ENCODE measurements at places on chromosomes 11 and 22. TPM values are rescaled to one million over a fixed set of nuclear protein-coding genes. Genes with fewer than 3 reads are reported as not detected.

DNA sequence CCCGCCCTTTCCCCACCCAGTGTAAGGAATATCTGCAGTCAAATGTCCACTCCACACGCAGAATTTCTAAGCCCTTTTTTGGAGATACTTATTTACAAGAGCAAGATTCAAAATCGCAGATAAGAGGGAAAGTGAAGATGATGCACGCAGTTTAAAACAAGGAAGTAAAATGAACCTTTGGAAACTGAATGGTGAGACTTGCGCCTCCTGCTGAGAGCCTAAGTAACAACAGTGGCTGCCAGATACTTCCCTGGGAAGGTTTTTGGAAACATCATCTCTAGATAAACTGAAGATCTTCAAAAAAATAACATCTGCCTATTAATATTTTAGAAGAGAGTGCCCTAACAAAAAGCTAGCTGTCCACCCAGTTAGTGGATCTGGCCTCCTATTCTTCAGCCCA lies 963.1 kb upstream of the FAT3 start:
- no peak for DNase-seq

DNA sequence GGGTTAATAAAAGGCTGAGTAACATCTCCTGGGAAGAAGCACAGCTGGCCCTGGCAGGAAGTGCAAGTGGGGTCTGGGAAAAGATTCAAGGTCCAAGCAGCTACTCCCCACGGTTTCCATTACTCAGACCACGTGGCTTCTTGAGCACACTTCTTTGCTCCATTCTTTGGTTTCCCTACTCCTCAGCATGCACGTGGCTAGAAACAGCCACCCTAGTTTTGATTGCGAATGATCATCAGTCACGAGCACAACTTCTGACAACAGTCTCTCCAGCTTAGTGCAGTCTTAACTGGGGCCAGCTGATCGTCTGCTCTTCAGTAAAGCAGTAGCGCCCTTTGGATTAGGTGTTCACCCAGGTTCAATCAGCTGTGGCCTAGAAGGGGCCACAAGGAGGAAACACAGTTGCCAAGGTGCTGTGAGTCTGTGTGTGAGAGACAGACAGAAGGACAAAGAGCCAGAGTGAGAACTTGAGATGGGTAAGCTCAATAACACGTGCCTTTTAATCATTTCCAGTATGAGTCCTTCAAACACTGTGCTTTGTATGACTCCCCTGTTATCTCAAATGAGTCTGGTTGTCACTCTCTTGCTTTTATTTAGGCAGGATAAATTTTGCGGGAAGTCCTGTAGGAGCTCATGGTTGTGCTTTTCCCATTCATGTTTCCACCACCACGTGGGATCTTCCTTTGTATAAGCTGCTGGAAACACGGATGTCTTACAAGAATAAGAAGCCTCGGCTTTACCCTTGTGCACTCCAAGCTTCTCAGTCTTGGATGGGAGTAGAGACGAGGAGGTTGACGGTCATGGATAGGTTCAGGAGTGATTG lies 901 bp upstream of the PARVA start:
- no peak for DNase-seq

LRRC32 gene
- polyA plus RNA-seq: 57.0 TPM

DNA sequence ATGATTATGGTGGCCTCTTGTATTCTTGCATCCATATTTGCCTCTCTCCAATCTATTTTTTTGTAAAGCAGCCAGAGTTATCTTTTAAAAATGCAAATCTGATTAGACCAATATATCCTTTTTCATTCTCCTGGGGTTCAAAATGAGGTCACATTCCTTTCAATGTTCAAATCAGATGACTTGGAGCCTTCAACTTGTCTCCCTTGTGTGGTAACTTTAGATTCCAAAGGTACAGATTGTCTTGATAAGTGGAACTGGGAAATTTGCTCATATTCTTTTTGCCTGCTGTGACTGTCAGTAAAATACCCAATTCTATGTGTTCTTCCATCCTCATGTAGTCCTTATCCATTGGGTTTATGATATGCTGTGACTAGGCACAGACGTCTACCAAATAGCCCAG lies 15.1 kb upstream of the CAPRIN1 start:
- no peak for DNase-seq

DNA sequence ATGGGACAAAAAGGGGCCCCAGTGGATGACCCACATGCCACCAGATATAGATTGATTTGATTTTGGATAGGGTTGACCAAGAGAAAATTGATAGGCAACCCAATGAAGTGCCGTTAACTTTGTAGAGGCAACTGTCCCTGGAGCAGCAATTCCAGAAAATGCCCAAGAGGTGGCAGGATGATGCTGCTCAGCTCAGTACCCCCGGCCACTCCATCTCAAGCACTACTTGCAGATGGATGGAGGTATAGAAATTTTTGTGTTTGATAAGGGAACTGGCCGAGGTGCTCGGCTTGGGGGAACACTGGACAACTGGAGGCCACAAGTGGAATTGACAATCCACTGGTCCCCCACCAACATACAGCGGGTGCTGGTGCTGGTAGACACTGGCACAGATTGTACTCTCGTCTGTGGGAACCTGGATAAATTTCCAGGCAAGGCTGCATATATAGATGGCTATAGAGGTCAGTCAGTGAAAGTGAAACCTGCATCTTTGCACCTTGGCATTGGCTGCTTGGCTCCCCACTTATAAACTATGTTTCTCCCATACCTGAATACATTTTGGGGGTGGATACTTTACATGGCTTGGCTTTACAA lies 86.3 kb downstream of the CCDC83 start:
- DNase-seq: no peak

DNA sequence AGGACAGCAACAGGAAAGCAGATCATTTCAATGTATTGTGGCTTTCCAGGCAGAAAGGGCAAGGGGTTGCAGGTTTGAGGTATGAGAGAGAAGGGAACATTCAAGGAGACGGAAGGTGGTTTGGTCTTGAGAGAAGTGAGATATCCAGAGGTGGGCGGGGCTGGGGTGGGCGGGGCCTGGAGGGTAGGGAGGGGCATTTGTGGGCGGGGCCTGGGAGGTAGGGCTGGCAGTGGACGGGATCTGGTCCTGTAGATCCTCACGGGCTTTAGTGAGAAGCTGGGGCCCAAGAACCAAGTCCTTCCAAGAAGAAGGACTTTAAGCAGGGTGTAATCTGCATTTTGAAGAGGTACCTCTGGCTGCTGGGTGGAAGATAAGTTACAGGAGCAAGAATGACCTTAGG lies 199.2 kb downstream of the MN1 start:
- DNase-seq: no peak

GRCh38 chr22:36761553-36762240 lies 14.2 kb downstream of the IFT27 start:
- DNase-seq: no peak

- DNase-seq: no peak
Measured at GRCh38 chr11:131195661-131196517, 174.5 kb upstream of the NTM start.

DNA sequence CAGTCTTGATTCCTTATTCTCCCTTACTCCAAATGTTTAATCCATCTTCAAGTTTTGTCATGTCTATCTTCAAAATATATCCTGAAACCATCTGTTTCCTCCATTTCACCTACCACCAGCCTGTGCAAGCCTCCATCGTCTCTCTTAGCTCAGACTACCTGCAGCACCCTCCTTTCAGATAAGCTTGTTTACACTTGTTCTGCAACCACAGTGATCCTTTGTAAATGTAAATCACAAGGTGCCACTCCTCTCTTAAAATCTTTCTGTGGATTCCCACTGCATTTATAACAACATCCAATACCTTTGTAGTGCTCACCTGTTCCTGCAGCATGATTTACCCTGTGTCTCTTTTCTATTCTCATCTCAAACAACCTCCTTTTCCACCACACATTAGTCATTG lies 31.8 kb upstream of the GPR83 start:
- no peak for DNase-seq

DNA sequence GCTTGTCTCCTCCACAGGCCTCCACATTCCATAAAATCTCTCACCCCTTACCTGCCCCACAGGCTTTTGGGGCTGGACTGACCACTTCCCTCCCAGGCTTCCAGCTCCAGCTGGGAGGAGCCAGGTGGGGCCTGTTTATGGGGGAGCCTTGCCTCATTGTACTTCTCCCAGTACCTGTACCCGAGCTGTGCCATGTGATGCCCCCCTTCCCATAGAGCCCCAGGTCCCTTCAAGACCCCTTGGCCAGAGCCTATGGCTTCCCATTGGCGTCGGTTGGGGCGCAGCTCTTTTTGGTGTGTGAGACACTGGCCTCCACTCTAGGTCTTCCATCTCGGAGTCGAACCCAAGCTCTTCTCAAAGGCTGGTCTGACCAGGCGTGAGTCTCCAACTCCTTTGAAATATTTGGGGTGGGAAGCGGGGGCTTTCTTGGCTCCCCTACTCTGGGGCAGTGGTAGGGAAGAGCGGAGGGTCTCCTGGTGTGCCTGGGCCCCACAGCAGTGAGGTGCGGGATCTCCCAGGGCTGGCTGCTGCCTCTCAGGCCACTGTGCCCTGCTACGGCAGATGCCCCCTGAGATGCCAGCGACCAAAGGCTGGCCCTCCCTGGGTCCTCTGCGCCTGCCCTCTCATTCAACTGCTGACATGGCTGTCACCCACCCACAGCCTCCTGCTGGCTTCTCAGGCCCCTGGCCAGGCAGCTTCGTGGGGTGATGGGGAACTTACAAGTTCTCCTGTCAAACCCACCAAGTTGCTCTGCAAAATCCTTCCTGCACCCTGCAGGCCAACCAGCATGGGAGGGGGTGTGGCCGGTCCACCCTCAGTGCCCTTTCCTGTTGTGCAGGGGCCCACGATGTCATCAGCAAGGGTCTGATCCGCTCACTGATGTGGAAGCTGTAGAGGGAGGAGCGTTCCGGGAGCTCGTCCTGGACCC lies 25.7 kb downstream of the DRICH1 start:
- DNase-seq: no peak

- no peak for DNase-seq
Measured at GRCh38 chr11:100991541-100991940, 138.1 kb downstream of the PGR start.

GRCh38 chr11:86459682-86460460 lies 85.2 kb downstream of the CCDC81 start:
- DNase-seq: no peak

B4GALNT4 gene
- polyA plus RNA-seq: 87.5 TPM

GRCh38 chr11:80937842-80938241 lies 1497.0 kb upstream of the TENM4 start:
- DNase-seq: no peak

DNA sequence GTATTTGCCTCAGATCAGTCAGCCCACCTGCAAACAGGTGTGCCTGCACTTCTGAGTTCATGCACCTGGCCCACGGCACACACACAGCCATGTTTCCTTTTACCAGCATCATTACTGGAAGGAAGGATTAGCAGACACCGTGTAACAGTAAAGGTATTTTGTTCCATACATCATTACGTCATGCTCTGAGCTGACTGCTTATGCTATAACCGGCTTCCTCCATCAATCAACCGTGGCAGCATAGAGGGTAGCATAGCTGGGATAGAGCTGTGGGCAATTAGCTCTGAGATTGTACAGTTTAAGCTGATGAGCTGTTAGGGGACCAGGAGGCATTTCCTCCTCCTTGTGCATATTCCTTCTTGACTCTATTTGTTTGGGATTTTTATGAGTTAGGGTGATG lies 102.4 kb downstream of the ME3 start:
- no peak for DNase-seq

- DNase-seq: no peak
Measured at GRCh38 chr11:96969251-96969650, 579.4 kb downstream of the JRKL start.

DNA sequence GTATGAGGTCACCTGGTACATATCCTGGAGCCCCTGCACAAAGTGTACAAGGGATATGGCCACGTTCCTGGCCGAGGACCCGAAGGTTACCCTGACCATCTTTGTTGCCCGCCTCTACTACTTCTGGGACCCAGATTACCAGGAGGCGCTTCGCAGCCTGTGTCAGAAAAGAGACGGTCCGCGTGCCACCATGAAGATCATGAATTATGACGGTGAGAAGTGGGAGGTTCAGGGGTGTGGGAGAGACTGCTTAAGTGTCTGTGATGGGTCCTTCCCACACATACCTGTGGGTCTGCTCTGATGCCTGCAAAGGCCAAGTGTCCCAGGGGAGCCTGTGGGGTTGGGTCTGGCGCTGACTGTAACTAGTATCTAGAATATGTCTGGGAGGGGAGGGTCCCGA lies 3.9 kb downstream of the APOBEC3G start:
- no peak for DNase-seq

DNA sequence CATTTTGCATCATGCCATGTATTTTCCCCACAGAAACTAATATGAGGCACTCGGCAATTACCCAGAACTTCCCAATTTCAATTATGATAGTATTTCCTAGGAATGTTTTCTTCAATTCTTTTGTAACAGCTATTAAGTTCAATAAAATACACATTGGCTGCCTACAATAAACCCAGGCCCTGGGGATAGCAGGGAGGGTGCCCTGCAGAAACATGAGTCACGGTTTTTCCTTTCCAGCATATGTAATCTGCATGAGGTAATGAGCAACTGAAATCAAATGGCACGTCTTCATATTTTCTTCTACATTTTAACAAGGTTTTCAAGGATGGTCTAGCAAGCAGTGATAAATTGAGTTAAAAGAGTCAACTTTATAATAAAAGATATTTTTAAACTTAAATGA lies 32.0 kb downstream of the GUCY1A2 start:
- no peak for DNase-seq

PGM2L1 gene
- polyA plus RNA-seq: 3.6 TPM

DNA sequence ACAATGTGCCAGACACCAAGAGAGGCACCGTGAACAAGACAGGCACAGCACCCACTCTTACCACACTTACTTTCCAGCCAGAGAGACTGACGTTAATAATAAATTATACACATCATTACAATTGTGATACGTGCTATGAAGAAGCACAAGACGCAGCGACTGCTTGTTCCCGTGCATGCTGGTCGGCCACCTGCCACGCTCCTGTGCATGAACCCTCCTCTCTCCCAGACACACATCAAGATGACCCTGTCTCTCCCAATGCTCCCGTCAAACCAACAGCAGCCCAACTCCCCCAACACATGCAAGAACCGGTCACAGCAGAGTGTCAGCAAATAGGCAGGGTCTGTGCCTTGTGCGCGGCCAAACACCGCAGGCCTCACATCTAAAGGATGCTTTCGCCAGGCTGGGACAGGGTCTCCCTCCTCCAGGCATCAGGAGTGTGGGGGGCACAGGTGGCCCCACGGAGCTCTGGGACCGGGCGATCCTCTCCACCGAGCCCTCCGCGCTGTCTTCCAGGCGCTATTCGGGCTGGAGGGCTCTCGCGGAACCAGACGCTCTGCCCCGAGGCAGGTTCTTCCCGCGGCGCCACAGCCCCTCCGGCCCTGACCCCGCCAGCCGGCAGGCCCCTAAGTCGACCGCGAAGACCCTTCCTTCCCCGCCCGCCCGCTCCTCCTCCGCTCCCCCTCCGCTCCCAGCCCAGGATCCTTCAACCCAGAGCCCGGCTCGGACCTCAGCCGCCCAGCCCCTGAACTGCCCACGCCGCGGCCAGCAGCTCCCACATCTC lies 533 bp downstream of the SERGEF start:
- no peak for DNase-seq

SPA17 gene
- 21.6 TPM for polyA plus RNA-seq

DNA sequence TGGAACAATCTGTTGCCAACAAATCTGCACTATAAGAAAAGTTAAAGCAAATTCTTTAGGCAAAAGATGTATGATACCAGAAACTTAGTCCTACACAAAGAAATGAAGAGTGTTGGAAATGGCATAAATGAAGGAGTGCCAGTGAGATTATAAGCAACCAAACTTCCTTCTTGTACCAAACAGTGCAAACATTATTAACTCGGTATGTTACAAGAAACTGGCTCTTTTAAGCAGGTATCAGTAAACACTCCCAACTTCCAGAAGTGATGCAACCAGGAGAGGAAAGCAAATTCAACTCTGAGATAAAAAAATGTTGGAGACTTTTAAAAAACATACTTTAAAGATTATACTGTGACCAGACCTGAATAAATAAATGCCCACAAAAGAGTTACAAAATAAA lies 28.5 kb downstream of the COPB1 start:
- no peak for DNase-seq

All from left renal cortex interstitium (tissue), 4 donors.